ENCODE measurements at places on chromosomes 1 and 21.
A peak's percentile ranks its signal among the peaks of the same experiment; 100 is the strongest.

- peak; percentile 43 for DNase-seq
Observed at GRCh38 chr1:38028105-38028591, 15.6 kb downstream of the UTP11 start.

- no peak for DNase-seq
Observed at GRCh38 chr1:221994274-221994698, 252.4 kb upstream of the DUSP10 start.

DNA sequence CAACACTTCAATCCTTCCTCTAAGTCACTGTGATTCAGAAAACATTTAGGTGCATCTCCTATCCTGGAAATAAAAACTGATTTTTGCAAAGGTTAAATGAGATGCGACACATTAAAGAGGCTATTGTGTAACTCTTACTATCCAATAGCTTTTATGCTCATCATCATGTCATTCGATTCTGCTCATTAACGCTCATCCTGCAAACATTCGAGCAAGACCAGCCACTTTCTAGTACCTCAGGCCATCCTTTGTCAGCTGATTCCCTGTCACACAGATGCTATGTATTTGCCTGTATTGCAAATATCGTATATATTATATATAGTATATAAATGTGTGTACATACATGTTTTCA lies 131.6 kb downstream of the TLR5 start:
- no peak for DNase-seq

DNA sequence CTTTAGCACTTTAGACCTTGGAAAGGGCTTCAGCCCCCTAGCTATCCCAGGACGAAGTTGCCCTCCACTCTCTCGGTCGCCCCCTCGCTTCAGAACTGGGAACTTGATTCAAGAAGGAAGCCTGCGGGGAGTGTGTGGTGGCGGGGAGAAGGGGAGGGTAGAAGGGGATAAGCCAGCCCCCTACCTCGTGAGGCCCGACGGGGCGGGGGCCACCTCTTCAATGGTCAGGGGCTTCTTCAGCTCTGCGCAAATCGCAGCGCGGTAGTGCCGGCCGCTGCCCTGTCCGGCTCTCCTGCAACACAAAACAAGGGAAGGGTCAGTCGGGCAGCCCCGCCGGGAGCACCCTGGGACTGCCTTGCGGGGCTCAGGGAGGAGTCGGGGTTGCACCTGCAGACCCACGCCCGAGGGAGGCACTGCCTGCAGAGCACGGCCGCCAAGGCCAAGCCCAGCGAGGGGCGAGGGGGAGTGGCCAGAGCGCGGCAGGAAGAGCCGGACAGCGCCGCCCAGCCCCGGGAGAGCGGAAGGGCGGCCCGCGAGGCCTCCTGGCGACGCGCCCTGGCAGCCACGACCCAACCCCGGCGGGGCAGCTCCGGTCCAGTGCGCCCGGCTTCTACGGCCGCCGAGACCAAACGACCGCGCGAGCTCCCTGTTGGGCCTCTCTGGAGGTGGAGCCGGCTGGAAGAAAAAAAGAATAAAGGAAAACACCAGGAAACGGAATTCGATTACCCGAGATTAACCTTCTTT lies 56.2 kb upstream of the RASAL2 start:
- peak; percentile 94 for DNase-seq

DNA sequence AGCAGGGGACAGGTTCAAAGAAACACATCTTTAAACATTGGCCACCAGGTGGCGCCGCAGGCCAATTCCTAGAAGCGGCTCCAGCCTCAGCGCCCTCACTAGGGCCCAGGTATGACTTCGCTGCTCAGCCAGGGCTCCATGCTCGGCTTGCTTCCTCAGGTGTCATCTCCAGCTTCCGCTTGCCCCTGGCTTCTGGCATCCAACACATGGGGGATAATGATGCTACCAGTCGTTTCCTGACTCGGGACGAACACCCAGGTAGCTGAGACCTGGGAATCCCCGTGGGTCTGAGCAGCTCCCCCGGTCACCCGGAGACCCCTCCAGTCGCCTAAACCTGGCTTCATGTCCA lies 8.5 kb upstream of the MEX3A start:
- DNase-seq: peak; percentile 98

DNA sequence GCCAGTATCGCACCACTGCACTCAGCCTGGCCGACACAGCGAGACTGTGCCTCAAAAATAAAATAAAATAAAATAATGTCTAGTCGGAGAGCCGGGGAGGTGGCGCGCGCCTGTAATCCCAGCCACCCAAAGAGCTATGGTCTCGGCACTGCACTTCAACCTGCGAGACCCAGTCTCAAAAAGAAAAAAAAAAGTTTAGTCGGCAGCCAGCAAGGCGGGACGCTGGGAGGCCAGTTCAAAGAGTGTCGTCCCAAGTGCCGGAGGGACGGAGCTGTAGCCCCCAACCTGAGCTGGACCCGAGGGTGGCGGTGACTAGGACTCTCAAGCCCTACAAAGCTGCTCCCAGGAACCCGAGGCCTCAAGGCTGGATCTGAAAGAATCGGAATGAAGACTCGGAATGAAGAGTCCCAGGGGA lies 632 bp upstream of the FALEC start:
- peak; percentile 72 for DNase-seq

- DNase-seq: no peak
Observed at GRCh38 chr21:43590194-43590593, 69.1 kb downstream of the HSF2BP start.

DNA sequence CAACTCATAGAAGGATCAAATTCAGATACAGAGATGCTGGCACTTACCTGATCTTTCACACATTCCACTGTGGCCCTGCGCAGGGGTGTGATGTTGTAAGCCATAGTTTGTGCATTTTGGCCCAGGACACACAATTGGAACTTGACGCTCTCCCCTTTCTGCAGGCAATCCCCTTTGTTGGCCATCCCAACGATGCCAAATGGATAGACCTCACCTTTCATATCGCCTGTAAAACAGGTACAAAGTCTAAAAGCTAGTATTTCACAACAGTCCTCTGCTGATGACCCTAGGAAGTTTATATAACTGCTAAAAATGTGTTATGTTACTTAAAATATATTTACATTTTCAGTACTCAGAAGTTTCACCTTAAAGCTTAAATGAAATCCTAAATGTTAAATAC lies 3.9 kb upstream of the NRAS start:
- DNase-seq: no peak

GRCh38 chr1:190847166-190847565 lies 369.5 kb upstream of the BRINP3 start:
- DNase-seq: no peak

DNA sequence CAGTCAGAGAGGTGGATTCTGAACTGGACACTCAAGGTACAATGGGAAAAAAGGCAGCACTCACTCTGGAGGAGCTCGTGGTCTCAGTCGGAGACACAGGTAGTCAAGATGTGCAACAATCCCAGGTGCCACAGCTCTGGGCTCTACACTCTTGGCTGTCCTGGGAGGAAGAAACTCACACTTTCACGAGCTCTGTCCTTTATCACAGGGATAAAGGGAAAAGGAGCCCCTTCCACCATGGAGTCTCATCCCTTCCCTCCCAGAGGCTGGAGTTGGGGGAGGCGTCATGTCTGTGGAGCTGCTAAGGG lies 20.3 kb downstream of the CDK18 start:
- DNase-seq: no peak

GRCh38 chr1:83818916-83819315 lies 180.0 kb downstream of the TTLL7 start:
- no peak for DNase-seq

GRCh38 chr21:33308586-33309490 lies 15.9 kb upstream of the IFNAR1 start:
- no peak for DNase-seq

DNA sequence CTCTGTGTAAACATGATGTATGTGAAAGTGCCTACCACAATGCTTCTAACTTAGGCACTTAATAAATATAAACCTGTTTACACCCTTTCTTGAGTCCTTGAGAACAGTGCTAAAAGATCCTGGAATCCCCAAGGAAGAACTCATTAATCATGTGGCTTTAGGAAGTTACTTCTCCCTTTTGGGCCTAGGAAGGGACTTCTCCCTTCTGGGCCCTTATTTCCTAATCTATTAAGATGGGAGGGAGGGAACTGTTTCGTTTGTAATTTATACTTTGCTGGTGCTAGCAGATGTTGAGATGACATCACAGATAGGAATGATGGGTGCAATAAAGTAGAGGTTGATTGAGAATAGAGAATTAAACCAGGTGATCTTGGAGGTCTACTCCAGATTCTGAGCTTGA lies 1.2 kb downstream of the BTF3L4 start:
- DNase-seq: no peak
